Stimulated activated CD8-positive, alpha-beta memory T cell treated with anti-CD3 and anti-CD28 coated beads, Interleukin-7, amount 100 ng/mL, for 4 hours (primary cell): ENCODE measurements at places on chromosomes 4 and X.

DNA sequence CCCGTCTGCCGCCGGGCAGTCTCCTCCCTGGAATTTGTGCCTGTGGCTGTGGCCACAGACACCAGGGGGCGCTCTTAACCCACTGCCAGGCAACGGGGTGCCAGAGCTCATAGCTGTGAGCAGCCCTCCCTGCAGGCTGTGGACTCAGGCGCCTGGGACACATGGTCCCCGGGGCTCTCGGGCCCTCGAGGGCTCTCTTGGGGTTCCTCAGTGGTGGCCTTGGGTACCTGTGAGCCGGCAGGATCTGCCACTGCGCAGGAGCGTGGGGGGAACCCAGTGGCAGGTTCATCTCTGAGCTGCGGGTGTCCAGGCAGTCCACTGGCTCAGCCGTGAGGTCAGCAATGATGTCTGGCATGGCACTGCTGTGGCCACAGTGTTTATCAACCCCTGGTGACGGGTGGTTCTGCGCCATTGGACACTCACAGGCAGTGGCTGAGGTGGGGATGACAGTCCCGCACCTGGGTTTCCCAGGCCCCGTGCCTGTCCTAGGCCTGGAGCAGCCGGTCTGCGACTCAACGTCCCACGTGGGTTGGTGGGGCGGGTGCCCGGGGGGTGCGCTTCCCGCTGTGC is 37.2 kb downstream of the PCGF3 start:
- DNase-seq, result peak; percentile 55

DNA sequence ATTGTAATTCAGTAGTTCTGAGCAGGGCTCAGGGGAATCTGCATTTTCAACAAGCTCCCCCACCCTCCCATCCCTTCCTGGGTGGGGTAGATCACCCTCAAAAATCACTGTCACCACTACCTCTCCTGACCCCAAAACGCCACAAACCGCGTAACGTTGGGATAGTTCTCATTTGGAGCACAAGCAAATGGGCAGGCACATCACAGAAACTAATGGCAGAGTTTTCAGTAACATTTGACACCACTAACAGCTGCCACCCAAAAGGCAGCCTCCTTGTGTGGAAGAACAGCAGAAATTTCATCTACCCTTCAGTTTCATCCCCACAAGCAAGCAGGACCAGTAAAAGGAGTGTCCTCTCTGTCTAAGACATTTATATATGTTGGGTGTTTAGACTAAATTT is 132.7 kb downstream of the PALLD start:
- DNase-seq, result no peak

- no peak for DNase-seq
These were observed 13.4 kb upstream of the RNF175 start for GRCh38 chr4:153773236-153773690.

DNA sequence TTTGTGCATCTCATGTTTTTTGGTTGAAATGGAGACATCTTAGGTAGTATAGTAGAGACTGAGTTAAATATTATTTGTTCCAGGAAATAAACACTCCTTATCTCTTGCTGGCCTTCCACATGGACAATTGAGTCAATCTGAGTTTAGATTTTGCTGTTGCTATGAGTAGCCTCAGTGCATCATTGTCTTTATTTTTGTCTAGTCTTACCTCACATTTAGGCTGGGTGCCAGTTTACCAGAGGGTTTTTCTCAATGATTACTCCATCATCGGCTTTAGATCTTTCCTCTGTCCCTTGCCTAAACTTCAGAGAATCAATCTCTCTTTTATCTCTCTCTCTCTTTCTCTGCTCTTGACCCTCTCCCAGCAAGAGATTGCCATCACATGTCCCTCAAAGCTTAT is 73.6 kb downstream of the GABRB1 start:
- DNase-seq, result no peak

DNA sequence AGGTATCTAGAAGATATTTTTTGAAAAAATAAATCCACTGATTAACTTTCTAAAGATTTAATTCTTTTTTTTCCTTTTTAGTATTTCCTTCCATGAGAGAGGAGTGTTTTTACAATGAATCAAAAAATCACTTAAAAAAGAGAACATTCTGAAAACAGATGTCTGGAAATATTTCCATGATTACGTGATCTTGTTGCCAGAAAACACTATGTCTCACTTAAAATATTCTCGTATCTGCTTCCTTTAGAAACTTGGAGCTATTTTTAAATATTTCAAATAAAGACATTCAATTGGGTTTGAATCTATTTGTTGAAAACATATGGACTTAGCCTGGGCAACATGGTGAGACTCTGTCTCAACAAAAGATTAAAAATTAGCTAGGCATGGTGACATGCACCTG is 232.8 kb upstream of the RASGEF1B start:
- DNase-seq, result no peak

- DNase-seq, result no peak
These were observed 391.9 kb downstream of the KCTD8 start for GRCh38 chr4:44056721-44057151.

GRCh38 chr4:56080384-56080783 is 131.6 kb downstream of the CEP135 start:
- no peak for DNase-seq

- DNase-seq, result no peak
These were observed 805.3 kb upstream of the TENM3 start for GRCh38 chr4:181437895-181438294.

DNA sequence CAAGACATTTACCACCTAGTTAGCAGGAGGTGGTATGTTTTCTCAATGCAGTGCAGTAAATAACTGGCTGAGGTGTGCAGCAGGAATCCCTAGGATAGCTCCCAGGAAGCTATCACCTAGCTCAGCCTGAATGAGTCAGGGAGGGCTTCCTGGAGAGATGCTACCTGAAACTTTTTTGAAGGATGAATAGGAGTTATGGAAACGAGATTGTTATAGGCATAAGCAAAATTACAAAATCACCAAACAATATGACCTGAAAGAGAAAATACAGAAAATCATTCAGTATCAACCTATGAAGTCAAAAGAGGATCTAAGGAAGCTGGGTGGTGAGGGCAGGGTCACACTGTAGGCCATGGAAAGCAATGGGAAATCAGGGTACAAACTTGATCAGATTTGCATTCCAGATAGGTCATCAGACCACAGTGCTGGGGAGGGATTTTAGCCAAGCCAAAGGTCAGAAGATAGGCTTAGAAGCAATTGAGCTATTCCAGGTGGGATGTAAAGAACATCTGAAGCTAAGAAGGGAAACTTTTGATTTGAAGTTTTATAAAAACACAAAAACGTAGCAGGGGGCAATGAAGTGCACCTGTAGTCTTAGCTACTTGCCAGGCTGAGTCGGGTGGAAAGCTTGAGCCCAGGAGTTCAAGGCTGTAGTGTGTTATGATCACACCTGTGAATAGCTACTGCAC is 11.3 kb downstream of the AREG start:
- DNase-seq, result no peak

- no peak for DNase-seq
These were observed 238.9 kb downstream of the PALLD start for GRCh38 chr4:168735735-168736134.

GRCh38 chr4:103204111-103204510 is 6.0 kb upstream of the CENPE start:
- DNase-seq, result no peak

GRCh38 chr4:101958547-101958946 is 168.0 kb downstream of the BANK1 start:
- no peak for DNase-seq

- no peak for DNase-seq
These were observed 97.3 kb upstream of the DDIT4L start for GRCh38 chr4:100287534-100287933.

GRCh38 chr4:56531149-56531770 is 25.7 kb downstream of the ARL9 start:
- DNase-seq, result no peak

DNA sequence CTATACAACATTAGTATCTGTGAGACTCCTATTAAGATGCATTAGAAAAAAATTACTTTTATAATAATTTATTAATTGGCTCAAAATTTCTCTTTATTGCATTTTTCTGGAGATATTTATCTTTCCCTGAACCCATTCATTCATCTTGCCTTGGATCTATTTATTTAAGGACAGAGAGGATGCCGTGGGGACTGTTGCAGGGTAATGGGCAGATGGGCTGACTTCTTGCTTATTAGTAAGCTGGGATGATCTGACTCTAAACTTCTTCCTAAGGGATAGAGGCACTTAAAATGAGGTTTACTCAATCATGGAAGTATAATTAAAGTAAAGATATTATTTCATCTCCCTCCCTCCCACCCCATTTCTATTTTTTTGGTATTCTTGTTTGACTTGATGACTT is 18.2 kb upstream of the ANK2 start:
- no peak for DNase-seq

- no peak for DNase-seq
These were observed 132.8 kb upstream of the STIM2 start for GRCh38 chr4:26727844-26728243.

- DNase-seq, result no peak
These were observed 566.0 kb upstream of the TENM3 start for GRCh38 chr4:181677201-181677600.

DNA sequence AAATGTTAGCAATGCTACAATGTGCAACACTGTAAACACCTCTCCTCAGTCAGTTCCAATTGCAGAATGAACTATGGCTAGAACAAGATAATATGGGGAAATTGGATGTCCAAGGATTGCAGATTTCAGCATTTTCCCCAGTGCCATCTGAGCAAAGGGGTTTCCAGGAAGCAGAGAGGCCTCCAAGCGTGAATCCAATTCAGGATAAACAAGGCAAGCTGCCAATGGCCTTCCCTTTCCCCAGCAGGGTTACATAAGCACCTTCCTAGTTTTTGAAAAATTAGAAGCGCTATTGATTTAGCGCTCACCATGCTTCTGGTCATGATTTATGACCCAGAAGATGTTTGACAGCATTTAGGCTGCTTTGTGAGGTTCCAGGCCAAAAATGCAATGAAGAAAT is 223.0 kb upstream of the GATB start:
- no peak for DNase-seq

DNA sequence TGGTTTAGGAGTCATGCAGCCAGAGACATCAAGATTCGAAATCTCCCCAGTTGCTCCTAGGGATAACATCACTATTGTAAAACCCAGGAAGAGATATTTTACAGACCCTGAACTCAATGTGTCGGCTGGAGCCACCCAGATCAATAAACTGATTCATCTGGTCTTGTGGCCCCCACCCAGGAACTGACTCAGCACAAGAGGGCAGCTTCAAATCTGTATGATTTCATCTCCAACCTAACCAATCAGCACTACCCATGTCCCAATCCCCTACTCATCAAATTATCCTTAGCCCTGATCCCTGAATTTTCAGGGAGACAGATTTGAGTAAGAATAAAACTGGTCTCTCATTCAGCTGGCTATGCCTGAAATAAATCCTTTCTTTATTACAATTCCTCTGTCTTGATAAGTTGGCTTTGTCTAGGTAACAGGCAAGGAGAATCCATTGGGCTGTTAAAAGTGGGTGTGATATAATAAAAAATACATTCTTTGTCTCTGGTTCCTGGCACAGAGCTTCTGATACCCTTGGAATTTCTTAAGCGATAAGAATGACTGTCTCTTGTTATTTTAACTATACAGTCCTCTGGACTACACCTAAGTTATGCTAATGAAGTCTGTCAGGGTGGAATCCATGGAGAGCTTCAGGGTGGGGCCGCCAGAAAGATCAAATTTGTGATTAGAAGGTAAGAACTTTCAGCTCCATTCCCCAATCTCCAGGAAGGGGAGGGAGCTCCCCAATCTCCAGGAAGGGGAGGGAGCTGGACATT is 44.3 kb upstream of the TNIP3 start:
- DNase-seq, result no peak

- peak; percentile 7 for DNase-seq
These were observed 23.5 kb downstream of the NDP start for GRCh38 chrX:43949669-43950068.

GRCh38 chr4:136277741-136278140 is 1254.6 kb downstream of the PCDH18 start:
- no peak for DNase-seq

DNA sequence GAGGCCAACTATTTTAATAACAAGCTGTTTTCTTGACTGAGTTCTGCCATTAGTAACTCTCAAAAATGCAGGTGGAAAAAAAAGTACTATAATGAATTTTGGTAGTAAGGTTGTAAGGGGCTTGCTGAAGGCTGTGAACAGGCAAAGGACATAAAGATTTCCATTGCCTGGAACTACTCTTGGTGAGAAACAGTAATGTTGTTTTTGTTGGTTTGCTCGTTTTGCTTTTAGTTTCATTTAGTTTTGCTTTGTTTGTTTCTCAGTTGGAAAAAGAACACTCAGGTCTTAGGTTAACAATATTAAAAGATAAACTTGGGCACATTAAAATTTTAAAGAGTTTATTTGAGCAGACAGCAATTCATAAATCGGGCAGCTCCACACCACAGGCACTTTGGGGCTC is 824.5 kb upstream of the HTR2C start:
- DNase-seq, result no peak

- no peak for DNase-seq
These were observed 57.5 kb downstream of the FAM13A start for GRCh38 chr4:88999392-88999930.

GRCh38 chrX:98405376-98405775 is 1521.7 kb downstream of the RPA4 start:
- no peak for DNase-seq

GRCh38 chrX:666762-667720 is 36.5 kb downstream of the SHOX start:
- no peak for DNase-seq

DNA sequence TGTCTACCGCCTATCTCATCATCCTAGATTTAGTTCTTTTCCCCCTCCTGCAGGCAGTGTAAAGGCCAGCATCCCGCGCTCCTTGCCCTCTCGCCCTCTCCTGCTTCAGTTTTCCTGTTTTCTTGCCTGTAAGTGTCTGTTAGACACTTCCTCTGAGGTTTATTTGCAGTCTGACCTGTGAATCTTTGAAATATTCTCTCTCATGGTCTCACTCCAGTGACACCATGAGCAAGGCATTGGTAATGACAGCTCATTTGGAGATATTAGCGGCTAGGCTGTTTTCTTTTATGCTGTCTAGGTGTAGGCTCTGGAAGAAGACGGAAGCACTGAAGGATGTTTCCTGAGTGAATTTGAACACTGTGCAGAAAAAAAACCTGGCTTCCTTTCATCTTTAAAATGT is 179.6 kb downstream of the KDR start:
- no peak for DNase-seq

DNA sequence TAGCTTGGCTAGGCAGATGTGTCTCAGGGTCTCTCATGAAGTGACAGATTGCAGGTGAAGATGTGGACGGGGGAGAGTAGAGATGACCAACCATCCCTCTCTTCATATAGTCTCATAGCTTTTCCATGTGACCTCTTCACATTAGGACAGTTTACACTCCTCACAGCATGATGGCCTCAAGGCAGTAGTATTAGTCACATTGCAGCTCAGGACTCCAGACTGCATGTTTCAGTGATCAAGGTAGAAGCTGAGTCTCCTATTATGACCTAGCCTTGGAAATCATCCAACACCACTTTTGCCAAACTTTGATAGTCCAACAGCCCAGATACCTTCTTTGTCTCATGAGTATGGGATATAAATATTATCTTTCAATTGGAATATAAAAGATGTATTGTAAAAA is 147.7 kb downstream of the GASK1B start:
- no peak for DNase-seq

- no peak for DNase-seq
These were observed 819.2 kb downstream of the PCDH18 start for GRCh38 chr4:136713140-136713539.
